ENCODE measurements at places on chromosomes 11 and 22.

DNA sequence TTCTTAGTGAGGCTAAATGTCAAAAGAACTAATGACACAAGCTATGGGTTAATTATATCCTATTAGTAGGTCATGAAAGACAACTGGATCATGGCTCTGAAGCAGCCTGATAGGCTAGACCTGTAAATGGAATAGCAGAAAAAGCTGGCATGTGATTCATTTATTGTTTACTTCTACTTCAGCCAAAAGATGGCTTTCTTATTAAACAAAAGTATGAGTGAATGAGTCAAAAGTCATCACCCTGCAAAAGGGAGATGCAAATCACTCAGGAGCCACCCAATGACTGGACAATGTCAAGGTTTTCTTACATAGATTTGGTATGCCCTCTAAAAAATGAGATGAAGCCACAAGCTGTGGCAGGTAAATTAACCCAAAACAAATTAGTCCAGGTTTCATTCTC, 138.0 kb downstream of the TRPC6 start:
- no peak for DNase-seq

- no peak for DNase-seq
Observed at GRCh38 chr22:47377926-47378560, 615.6 kb downstream of the TBC1D22A start.

GRCh38 chr11:118933486-118933885, 7.8 kb upstream of the BCL9L start:
- DNase-seq: no peak

- no peak for DNase-seq
Observed at GRCh38 chr22:23269441-23270211, 89.3 kb downstream of the BCR start.

- no peak for DNase-seq
Observed at GRCh38 chr11:86784241-86784681, 16.1 kb upstream of the PRSS23 start.

DNA sequence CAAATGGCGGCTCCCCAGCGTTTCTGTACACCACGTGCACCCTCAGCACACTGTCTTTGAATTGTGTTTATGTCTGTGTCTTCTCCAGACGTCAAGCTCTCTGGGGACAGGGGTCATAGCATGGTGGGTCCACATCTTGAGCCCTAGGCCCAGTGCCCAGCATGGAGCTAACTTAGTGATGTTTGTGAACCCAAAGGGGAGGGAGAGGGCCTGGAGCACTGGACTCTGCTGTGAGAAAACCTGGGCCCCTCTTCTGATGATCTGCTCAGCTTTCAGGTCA, 4.3 kb downstream of the MRGPRG start:
- DNase-seq: no peak

GRCh38 chr11:102447193-102447592, 5.4 kb downstream of the TMEM123 start:
- DNase-seq: no peak

DNA sequence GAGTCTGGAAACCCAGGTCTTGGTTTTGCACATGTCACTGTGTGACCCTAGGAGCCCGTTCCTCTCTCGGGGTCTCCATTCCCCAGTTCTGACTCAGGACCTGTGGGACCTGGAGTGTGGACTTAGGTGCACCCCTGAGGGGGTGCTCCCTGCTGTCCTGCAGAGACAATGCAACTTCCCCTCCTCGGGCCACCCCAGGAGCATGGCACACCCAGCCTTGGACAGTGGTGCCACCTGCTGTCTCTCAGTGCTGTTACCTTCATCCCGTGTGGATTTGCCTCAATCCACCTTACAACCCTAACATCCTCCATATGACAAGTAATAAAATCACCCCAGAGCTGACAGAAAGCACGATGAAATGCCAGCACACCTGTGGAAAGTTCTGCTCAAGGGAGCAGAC, 27.5 kb upstream of the CRYBB3 start:
- no peak for DNase-seq

DNA sequence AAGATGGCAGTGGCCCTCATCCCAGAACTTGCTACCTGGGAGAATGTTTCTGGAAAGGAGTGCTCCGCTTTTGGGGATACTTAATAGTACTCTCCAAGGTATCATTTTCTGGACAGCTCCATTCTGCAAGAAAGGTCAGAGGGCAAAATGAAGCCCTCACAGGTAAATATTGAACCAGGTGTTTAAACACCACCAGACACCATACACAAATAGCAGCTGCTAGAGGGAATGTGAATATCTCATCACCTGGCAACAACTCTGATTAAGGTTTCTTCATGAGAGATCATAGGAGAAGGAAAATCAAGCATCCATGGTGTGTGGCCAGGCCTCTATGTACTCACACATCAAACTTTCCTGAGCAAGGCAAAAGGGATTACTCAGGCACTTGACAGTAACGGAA, 226.1 kb upstream of the FAT3 start:
- no peak for DNase-seq

DNA sequence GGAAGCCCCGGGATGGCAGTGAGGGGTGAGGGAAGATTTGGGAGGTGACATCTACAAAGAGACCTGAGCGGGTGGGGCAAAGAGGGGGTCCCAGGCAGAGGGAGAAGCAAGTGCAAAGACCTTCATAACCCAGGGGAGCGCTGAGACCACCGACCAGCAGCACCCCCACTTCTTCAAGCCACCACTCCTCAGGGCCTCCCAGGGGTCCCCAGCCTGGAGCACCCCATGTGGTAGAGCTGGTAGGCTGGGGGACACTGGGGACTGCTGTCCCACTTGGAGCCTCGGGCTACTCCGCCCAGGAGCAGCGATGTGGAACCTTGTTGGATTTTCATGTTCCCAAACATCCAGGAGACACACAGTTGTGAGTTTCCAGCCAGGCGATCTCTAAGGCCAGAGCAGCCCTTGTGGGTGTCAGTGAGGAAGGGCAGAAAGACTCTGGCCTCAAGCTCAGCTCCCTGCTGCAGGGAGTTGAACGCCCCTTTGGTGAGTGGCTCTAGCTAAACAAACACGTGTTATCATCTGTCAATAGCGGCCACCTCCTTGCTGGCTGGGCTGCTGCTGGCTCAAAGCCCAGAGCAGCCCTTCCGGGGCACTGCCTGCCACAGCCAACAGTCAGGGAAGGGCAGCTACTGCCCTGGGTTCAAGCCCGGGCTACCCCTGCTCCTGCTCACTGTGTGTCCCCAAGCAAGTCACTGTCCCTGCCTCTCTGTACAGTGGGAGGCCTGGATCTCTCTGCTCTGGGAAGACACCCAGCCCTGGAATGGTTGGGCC, 25.7 kb upstream of the CHKA start:
- no peak for DNase-seq

GRCh38 chr22:49770547-49771265, 57.0 kb downstream of the BRD1 start:
- no peak for DNase-seq

DNA sequence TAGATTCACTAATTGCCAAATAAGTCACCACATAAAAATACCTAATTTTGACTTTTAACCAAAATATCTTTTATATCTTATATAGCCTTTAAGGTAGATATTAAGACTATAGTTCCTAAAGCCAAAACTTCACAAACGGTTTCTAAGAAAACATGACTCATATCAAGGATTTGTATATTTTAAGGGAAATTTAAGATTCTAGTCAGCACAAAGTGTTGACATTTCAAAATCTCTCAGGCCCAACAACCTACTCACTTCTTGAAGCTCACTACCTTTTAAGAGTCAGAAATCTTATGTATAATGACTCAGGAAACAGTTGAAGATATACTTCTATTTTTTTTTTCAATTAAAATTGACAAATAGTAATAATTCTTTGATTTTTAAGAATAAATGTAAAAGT, 221.9 kb downstream of the SBF2 start:
- no peak for DNase-seq

GRCh38 chr11:127273593-127274327, 273.2 kb upstream of the KIRREL3 start:
- no peak for DNase-seq

DNA sequence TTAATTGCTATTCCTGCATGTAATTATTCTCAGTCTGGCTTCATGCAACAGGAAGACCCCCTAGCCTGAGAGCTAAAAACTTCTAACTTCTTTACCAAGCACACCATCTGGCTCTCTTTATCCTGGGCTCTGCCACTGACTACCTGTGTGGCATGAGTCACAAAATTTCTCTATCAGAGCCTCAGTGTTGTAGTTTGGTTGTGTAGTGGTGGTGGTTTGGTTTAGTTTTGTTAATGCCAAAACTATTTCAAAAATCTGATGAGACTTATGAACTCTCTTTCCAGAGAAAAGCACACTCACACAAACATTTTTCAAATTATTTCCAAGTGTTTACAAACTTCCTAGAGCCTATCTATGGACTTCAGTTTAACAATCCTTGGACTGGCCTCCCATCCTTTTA, 7.5 kb upstream of the IL17RA start:
- DNase-seq: no peak

DNA sequence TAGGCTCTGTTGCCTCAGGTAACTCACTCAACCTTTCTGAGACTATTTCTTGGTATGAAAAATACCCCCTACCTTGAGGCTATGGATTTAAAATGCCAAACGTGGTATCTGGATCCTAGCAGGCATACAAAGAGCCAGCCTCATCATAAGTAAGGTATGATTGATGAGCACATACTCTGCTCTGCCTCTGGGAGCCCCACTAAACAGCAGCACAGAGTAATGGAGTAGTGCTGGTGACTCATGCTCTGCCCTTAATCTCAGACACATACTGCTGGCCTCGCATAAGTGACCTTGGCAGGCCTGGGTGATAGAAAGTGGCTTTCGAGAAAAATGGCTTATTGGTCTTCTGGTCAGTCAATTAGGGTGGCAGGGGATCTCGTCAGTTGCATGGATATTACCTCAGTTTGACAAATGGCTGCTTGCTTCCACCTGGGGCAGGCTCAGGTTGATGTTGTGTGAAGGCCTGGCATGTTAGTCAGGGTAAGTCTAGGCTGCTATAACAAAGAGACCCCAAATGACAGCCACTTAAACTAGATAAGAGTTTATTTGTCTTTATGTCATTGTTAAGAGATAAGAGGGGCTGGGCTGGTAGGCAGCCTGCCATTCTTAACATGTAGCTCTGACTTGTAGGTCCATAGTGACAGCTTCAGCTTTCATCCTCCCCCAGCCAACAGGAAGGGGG, 15.2 kb upstream of the SLC6A5 start:
- DNase-seq: no peak

DNA sequence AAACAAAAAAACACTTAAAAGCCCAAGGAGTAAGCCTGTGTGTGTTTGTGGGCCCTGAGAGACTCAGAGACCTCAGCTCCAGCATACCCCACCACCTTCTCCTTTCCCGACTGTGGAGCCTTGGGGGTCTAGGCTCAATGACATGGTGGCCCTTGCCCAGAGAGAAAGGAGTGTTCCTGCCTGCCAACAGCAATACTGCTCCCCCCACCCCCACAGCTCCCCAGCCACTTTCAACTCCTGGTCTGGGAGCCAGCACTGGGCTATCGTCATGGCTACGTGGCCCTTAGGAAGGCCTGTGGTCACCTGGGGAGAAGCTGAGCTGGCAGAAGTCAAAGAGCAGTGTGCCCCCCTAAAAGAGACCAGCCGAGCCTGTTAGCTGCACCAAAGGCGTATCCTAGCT, 2.6 kb downstream of the PPP1R14B start:
- DNase-seq: no peak

- DNase-seq: no peak
Observed at GRCh38 chr11:1829039-1829820, 5.6 kb upstream of the SYT8 start.

GRCh38 chr22:30282616-30283046, 6.7 kb downstream of the CASTOR1 start:
- no peak for DNase-seq

GRCh38 chr22:47658182-47658581, 895.7 kb downstream of the TBC1D22A start:
- DNase-seq: no peak

DNA sequence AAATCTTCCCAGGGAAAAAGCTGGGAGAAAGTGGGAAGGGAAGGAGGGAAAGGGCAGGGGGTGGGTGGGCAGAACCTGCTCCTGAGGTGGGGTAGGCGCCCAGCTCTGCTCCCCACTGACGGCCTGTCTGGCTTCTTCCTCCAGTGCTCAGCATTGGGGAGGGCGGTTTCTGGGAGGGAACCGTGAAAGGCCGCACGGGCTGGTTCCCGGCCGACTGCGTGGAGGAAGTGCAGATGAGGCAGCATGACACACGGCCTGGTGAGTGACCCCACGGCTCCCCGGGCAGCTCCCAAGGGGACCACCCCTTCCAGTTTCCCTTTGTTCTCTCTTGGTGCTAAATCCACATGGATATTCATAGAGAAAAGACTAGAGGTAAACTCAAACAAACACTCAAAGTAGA, 25.9 kb downstream of the SHANK3 start:
- no peak for DNase-seq

DNA sequence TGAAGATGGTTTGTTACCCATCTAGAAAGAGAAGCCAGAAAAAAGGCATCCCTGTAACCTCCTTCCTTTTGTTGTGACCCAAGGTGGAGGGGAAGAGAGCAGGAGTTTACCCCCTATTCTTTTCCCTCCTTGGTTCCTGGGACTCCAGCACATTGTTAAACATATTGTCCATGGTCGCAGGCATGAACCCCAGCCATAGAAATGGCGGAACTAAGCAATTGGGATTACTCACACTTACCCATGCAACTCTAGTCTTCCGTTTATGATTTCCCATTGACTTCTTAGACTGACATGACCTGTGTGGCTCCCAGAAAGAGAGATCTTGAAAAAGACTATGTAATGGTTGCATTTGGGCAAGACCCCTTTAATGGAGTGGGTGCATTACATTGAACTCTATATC, 45.4 kb downstream of the OR4C46 start:
- DNase-seq: no peak

DNA sequence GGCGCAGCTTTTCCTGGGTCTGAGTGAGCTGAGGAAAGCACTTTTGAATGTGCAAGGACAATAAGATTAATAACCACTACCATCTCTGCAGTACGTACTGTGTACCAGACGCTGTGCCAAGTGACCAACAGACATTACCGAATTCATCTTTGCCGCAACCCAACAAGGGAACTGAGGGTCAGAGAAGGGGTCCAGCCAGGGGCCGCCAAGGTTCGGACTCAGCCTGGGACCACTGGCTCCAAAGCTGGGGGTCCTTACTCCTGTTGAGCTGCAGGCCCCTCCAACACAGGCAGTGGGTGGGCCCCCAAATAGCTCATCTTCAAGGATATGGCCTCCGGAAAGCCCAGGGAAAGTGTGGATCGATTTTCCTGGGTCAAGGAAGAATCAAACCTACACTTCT, 55.0 kb upstream of the EMID1 start:
- no peak for DNase-seq

GRCh38 chr22:42863349-42863961, 6.4 kb upstream of the ARFGAP3 start:
- DNase-seq: no peak

- no peak for DNase-seq
Observed at GRCh38 chr11:133053124-133053776, 479.1 kb downstream of the OPCML start.

DNA sequence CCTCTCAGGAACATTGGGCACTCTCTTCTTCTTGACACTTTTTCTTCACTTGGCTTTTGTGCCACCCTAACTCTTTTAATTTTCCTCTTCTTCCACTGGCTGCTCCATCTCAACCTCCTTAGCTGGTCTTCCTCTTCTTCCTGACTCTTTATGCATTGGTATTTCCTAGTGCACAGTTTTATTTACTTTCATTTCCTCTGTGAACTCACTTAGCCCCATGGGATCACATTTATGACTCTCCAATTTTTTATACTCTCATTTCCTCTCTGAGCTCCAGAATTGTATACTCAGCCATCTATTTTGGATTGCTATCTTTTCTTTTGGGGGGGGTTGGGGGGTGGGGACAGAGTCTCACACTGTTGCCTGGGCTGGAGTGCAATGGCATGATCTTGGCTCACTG, 38.5 kb upstream of the LARGE1 start:
- no peak for DNase-seq

- no peak for DNase-seq
Observed at GRCh38 chr11:93662175-93662570, 691 bp downstream of the CEP295 start.

GRCh38 chr11:95923439-95923727, 524 bp downstream of the MTMR2 start:
- no peak for DNase-seq
